ENCODE measurements at places on chromosomes 7 and 10.

- no peak for DNase-seq
Observed at GRCh38 chr7:158050441-158050977, 537.1 kb downstream of the PTPRN2 start.

GRCh38 chr7:2096692-2097387 is 135.9 kb downstream of the MAD1L1 start:
- no peak for DNase-seq

DNA sequence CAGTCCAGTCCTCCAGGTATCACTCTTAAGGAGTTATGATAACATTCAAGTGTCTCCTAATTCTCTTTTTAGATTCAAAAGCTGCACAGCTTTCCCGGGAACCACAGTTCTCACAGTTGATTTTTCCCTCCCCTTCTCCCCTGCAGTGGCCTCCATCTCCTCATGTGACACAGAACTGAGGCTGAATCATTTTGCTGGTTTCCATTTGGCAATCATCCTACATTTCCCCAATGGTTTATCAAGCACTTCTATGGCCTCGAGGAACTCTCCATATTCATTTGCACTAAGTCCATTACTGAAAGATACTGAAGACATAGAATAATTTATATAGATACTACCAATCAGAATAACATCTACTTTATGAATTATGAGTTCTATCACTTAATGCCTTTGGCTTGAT is 484.9 kb downstream of the GPAM start:
- no peak for DNase-seq

- peak; percentile 82 for DNase-seq
Observed at GRCh38 chr10:93475871-93476270, 6.3 kb downstream of the MYOF start.

Measured in M059J (cell line).